GM23248 (cell line): ENCODE measurements at places on chromosomes 7 and 10.

GRCh38 chr7:130493275-130493873, 1.5 kb downstream of the MEST start:
- DNase-seq, result peak; percentile 53

- peak; percentile 11 for DNase-seq
Observed at GRCh38 chr10:12965571-12965970, 35.9 kb downstream of the CCDC3 start.

DNA sequence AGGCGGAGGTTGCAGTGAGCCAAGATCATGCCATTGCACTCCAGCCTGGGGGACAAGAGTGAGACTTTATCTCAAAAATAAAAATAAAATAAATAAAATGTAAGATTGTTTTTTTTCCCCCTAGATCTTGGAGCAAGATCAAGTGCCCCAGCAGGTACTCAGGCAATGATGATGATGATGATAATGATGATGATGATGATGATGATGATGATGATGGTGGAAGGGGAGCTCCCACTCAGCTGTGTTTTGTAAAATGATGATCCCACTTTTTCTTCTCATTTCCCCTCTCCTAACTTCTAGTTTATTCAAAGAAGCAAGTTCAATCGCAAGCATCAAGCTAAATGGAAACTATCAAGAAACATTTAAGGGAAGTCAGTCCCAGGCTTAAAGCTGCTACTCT, 50.3 kb downstream of the PIK3CG start:
- no peak for DNase-seq

GRCh38 chr7:69657985-69658384, 59.7 kb downstream of the AUTS2 start:
- no peak for DNase-seq
